ENCODE measurements at places on chromosomes 16 and 17.

DNA sequence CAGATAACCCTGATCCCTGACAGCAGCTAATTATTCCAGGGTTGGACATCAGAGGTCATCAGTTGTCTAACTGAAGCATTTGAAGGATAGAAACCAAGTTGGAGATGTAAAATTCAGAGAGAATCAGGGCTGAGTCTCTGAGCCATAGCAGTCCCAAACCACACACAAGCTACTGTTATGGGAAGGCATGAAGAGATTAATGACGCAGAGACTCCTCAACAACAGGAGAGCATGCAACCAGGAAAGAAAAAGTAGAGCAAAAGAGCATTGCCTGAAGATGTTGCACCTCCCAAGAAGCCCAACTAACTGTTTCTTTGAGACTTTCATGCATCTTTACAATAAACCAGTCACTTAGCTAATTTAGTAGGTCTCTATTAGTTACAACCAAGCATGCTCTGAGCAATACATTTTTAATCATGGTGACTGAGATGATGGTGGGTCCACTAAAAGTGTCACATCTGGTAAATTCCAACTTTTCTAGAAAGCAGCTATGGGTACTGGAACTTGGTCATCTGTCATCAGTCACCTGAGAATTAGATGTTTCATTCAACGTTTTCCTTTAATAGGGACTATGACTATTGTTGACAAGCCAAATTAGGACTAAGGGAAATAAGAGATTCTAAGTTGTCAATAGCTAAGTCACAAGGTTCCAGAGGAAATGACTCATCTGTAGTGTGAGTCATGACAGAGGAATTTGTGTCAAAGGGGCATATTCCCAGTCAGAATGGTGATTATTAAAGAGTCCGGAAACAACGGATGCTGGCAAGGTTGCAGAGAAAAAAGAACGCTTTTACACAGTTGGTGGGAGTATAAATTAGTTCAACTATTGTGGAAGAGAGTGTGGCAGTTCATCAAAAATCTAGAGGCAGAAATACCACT, 239.8 kb downstream of the CHD9NB start:
- DNase-seq = no peak

- DNase-seq = no peak
Measured at GRCh38 chr17:39447561-39447960, 3.5 kb downstream of the MED1 start.

DNA sequence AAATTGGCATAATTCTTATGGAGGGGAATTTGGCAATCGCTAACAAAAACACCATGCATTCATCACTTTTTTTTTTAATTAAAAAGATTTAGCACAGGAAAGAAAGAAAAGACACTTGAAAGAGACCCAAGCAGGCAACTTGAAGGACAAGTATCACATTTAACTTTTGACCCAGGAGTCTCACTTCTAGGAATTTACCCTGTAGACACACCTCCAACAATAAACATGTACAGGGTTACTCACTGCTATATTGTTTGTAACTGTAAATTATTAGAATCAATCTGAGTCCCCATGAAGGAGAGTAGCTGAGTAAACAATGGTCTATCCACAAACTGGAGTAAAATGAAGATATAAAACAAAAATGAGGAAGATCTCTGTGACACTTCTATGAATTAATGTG, 10.1 kb downstream of the KIAA0753 start:
- no peak for DNase-seq

GRCh38 chr16:68993456-68993855, 112.0 kb upstream of the HAS3 start:
- DNase-seq = no peak

GRCh38 chr17:7440113-7440833, 961 bp downstream of the FGF11 start:
- DNase-seq = peak; percentile 36

- DNase-seq = no peak
Measured at GRCh38 chr16:87288753-87289362, 28.3 kb downstream of the C16orf95 start.

DNA sequence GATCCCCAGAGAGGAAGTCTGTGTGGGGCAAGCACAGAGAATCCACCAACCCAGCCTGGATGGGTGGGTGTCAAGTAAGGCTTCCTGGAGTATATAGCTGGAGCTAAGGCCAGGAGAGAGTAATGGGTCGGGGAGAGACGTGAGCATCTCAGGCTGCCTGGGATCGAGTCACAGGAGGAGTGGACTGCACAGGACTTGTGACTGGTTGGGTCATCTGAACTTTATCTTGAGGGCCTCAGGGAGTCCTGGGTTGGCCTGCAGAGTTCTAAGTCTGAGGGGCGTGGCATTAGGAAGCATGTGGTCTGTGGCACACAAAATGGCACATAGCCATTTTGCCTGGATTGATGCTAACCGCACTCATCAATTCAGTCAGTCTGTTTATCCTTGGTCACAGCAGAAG, 1.5 kb downstream of the PLA2G15 start:
- no peak for DNase-seq

DNA sequence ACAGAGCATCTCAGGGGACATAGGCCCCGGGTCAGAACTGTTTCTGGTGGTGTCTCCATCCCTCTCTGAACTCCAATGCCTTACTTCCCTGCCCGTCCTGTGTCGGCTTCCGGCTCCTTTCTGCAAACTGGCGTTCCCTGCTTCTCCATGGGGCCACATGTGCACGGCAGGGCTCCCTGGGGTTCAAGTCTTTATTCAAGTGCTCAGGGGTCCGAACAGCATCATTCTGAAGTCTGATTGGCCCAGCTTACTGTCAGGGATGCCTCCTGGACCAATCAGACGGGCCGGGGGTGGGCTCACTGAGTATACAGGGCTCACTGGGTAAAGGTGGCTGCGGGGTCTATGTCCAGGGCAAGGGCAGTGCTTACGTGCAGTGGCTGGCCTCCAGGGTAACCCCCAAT, 17.1 kb downstream of the C16orf82 start:
- no peak for DNase-seq

- DNase-seq = no peak
Measured at GRCh38 chr17:27660436-27660835, 29.4 kb downstream of the LGALS9 start.

DNA sequence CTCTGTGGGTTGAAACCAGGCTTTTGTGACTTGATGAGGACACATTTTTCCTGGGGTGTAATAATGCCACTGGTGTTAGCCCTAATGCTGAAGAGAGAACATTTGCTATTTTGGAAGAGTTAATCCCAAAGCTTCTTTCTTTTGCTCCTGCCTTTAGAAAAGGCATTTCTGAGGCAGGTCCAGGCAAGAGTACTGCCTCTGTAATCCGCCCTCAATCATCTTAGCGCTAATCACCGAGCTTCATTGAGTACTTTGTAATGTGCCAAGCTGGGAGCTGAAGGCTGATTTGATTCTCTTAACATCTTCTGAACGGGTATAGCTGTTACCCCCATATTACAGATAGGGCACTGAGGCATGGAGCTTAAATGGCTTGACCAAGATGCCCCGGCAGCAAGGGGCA, 60.3 kb downstream of the AKAP1 start:
- no peak for DNase-seq

DNA sequence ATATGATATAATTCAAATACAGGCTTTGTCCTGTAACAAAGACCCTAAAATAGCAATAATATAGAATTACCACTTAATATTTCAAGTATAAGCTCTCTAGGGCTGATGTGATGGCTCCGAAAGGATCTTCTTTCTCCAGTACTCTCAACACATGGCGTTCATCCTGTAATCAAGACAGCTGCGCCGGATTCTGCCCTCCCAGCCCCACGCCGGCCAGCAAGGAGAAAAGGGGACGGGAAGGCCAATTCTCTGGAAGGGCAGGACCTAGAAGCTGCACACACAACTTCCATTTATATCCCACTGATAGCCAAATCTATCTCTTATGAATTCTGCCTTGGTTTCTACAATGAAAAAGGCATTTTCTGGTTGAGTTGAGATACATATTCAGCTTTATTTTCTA, 32.0 kb downstream of the CCDC182 start:
- DNase-seq = no peak

DNA sequence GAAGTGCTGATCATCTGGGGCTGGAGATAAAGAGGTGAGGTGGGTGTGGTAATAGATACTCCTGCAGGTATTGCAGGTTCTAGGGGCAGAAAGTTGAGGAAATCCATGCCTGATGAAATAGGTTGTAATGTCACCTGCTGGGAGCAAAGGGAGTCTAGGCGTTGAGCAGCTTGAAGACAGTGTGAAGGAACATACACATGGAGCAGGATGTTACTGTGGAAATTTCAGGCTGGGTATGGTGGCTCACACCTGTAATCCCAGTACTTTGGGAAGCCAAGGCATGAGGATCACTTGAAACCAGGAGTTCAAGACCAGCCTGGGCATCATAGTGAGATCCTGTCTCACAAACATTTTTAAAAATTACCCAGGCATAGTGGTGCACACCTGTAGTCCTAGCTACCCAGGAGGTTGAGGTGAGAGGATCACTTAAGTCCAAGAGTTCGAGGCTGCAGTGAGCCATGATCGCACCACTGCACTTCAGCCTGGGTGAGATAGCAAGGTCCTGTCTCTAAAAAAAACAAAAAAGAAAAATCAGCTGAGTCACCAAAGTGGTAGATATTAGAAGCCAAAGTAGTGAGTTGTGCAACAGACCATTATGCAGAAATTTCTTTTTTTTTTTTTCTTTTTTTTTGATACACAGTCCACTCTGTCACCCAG, 9.1 kb upstream of the CRYBA1 start:
- DNase-seq = no peak

DNA sequence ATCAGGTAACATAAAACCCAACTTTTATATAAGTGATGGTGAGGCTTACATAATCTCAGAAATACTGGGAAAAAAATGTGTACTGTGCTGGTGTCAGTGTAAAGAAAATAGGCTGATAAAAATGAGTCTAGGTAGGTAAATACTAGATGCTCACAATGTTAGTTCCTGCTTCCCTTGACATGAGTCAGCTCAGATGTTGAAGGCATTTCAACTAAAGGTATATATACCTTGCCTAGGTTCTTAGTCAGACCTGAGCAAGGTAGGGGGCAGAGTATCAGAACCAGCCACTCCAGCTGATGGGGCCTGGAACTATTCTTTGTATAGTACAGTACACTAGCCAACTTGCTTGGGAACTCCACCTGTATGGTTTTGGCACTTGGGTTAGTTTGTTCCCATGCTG, 51.0 kb upstream of the CA10 start:
- no peak for DNase-seq

- DNase-seq = peak; percentile 43
Measured at GRCh38 chr16:56368545-56368944, 56.8 kb downstream of the AMFR start.

DNA sequence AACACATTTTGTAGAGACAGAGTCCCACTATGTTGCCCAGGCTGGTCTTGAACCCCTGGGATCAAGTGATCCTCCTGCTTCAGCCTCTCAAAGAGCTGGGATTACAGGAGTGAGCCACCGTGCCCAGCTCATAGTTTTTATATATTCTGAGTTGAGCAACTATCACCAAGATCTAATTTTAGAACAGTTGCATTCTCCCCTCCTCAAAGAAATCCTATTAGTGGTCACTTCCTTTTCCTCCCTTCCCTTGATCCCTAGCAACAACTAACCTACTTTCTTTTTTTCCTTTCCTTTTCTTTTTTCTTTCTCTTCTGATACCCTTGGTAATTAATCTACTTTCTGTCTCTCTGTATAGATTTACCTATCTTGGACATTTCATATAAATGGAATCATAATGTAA, 61.5 kb upstream of the B4GALNT2 start:
- no peak for DNase-seq

DNA sequence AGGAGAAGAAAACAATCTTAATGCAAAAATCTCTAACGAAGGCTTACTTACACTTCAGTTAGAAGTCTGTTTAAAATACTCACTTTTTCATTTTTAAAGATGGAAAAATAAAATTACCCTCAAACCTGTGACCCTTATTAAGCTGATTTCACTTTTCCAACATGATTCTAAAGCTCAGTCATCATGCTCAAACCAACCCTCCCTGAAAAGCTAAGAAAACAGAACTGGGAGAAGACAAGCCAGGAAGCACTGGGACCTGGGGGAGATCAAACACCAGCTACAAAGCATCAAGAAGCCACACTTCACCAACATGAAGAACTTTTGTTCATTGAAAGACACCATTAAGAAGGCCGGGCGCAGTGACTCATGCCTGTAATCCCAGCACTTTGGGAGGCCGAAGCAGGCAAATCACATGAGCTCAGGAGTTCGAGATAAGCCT, 88.8 kb downstream of the LITAF start:
- peak; percentile 44 for DNase-seq

- DNase-seq = no peak
Measured at GRCh38 chr16:8739989-8740704, 57.3 kb downstream of the TMEM186 start.
